ENCODE measurements at places on chromosomes 6 and 20.

- no peaks in the 10 kb centered on the region for H3K27me3 ChIP-seq
- no peak overlapping the region for H3K27ac ChIP-seq
- H3K4me1 ChIP-seq, result no peaks in the 10 kb centered on the region
- DNase-seq, result no peak
- H3K4me3 ChIP-seq, result no peak overlapping the region
Observed at GRCh38 chr6:143123081-143123480, 62.4 kb downstream of the AIG1 start.

DNA sequence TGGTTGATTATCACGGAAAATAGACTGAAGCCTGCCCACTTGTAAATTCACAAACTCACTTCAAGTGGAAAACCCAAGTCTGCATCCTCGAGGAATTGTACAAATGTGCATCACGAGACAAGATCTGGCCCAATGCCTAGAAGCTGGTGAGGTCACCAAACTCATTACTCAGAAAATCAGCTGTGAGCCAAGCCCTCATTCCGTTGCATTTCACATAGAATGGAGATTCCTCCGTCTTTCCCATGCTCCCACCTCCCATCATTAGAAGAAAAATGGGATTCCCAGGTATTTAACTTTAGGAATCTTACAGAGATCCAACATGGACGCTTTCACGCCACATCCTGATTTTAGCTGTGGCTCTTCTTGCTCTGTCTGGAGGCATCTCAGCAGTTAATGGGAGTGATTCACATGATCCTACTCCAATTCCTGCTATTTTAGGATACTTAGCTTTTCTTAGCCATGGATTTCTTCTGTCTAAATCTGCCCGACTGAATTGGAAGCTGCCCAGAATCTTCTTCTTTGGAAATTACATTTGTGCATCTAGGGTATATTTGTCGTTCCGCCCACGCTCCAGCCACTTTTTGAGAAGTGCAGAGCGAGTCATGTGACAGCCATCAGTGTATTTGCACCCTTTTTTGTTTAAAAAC, 68.7 kb upstream of the STMND1 start:
- H3K27me3 ChIP-seq, result peaks cover 7% of the 10 kb centered on the region
- H3K4me1 ChIP-seq, result no peaks in the 10 kb centered on the region
- no peak for DNase-seq
- no peak overlapping the region for H3K4me3 ChIP-seq
- no peaks in the 10 kb centered on the region for H3K36me3 ChIP-seq

DNA sequence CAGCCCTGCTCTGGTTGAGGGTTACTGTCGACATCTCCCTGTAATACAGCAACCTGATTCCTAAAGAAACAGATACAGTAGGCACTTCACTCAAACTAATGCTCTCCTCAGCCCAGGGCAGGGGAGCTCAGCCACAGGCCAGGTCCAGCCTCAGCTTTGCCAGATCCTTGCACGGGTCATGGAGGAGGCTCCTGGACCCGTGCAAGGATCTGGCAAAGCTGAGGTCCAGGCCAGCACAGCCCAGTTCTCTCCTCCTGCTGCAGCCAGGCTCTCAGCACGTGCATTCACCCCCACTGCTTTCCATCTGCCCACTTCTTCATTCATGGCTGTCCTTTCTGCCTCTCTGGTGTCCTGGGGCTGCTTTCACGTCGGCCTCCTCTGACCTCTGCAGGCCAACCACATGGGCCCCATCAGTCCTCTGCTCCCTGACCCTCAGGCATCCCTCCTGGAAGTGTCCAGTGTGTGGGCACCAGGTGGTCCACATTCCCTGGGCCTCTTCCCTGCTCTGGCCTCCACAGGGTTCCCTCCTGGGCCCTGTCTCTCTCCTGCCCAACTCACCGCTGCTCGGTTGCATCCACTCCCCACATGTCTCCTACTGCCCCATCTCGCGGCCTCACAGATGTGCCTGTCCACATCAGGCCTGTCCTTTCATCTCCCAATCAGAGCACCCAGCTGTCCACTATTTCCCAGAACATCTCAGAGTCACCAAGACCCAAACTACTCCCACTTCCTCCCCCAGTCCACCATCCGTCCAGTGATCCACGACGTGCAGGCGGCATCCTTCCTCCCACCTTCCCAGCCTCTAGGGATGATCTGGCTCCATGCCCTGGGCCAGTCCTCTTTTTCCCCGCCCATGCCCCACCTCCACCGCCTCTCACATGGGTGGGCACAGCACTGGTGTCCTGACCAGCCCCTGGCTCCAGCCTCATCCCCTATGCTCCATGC, 11.8 kb upstream of the CD93 start:
- H3K27ac ChIP-seq, result no peak overlapping the region
- no peaks in the 10 kb centered on the region for H3K36me3 ChIP-seq
- H3K4me3 ChIP-seq, result no peak overlapping the region
- H3K27me3 ChIP-seq, result no peaks in the 10 kb centered on the region
- H3K4me1 ChIP-seq, result no peaks in the 10 kb centered on the region

DNA sequence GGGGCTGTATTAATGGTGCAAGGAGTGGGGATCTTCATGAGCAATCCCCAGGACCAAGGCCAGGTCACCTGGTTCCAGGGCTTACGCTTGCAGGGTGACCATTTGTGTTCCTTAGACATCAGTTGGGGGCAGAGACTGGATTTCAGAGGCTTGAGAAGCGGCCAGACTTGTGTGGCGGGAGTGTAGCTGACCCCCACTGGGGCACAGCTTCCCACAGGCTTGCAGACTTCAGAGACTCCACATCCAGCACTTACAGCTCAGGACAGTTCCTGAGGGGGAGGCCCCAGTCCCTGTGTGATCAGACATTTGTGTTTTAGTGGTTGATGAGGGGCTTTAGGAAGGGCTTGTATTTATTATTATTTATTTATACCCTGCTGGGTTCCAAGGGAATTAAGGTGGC, 15.3 kb downstream of the TJAP1 start:
- H3K4me3 ChIP-seq, result no peak overlapping the region
- H3K27ac ChIP-seq, result no peak overlapping the region
- peaks cover 2% of the 10 kb centered on the region for H3K36me3 ChIP-seq
- peaks cover 13% of the 10 kb centered on the region for H3K4me1 ChIP-seq
- no peak for DNase-seq
- no peaks in the 10 kb centered on the region for H3K27me3 ChIP-seq

GRCh38 chr6:2144210-2144609, 101.2 kb downstream of the GMDS start:
- H3K27me3 ChIP-seq, result no peaks in the 10 kb centered on the region
- DNase-seq, result no peak
- H3K36me3 ChIP-seq, result no peaks in the 10 kb centered on the region
- peaks cover 19% of the 10 kb centered on the region for H3K4me1 ChIP-seq

Data from cardiac muscle cell (in vitro differentiated cells and primary cell).